NCI-H146 (cell line): ENCODE measurements at places on chromosomes 2 and 18.

DNA sequence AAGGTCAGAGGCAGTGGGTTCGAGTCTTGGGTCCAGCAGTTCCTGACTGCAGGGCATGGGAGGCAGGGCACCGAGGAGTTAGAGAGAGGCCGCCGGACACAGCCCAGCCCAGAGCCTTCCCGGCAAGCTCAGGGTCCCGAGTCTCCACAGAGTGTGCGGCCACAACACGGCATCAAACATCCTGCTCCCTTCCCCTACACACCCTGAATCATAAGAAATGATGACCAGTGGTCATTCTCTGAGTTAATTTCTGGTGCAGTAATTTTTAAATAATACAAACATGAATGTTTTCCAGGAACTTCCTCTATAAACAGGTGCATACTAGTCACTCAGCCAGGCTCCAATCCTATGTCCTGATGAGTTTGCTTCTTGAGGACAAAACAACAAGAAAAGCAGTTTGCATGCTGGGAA, 118.0 kb downstream of the PXDN start:
- DNase-seq = no peak

DNA sequence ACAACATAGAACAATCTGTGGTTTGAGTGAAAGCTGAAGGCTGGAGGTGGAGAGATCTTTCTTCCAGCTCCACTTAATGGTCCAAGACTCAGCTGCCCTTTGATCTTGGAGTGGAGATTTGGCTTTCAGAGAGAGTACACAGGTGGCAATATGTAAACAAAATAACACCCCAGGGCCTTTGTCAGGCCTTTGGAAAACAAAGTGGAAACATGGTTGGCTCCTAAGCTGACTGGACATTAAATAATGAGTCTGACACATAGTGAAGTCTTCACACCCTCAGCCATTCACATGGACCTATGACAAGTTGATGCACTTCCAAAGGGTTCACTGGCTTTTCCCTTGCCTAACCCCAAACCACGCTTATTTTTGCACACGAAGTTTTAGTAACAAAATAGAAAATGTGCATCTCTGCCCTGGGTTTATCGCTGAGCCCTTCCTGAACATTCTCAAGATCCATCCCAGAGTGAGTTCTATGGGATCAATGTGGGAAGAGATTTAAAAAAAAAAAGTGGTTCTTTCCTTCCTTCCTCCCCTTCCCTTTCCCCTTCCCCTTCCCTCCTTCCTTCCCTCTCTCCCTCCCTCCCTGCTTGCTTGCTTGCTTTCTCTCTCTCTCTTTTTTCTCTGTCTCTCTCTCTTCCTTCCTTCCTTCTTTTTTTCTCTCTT, 201.3 kb upstream of the NT5C1B start:
- DNase-seq = no peak

DNA sequence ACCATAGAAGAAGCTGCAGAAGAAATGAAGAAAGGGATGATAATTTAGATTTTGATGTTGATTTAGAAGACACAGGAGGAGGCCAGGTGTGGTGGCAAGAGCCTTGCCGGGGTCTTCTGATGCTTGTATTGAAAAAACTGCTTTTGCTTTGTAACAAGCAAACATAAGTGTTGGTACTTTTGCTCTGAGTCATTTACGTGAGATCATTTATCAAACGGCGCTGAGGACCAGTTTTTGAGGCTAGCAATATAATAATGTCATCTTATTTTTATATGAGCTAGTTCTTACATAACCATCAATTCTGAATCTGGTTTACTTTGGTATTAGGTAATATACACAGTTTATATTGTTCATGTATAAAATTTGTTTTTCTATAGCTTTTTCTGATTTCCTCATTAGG, 30.6 kb downstream of the SPTBN1 start:
- DNase-seq = no peak

DNA sequence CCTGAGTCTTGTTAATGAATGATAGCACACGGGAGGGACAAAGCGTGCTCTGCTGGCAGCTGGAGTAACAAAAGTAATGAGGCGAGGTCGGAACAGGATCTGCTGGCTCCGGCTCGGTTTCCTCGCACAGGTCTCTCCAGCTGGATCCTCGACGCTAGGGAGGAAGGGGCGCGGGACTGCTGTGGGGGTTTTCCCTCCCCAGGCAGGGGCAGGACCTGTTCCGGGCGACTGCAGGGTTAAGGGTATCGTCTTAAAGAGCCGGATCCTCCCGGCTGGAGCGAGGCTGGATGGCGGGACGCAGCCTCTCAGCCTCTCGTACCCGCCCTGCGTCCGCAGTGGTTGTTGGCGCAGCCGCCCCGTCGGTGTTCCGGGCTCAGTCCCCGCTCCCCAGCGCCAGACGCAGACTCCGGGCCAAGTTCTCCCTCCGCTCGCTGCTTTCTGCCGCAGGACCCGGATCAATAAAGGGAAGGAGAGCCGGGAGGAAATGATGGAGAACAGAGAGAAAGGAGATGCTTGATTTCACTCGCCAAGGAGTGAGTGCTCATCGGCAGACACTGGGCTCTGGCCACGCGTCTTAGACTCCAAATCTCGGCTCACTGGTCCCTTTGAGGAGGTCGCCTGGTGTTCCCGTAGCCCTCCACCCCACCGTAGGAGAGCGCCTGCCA, 1.1 kb upstream of the LIPG start:
- peak; percentile 90 for DNase-seq

- no peak for DNase-seq
These were observed 154.0 kb downstream of the LAMA1 start for GRCh38 chr18:6963452-6964097.

GRCh38 chr2:33411765-33412164, 64.7 kb upstream of the RASGRP3 start:
- peak; percentile 15 for DNase-seq

DNA sequence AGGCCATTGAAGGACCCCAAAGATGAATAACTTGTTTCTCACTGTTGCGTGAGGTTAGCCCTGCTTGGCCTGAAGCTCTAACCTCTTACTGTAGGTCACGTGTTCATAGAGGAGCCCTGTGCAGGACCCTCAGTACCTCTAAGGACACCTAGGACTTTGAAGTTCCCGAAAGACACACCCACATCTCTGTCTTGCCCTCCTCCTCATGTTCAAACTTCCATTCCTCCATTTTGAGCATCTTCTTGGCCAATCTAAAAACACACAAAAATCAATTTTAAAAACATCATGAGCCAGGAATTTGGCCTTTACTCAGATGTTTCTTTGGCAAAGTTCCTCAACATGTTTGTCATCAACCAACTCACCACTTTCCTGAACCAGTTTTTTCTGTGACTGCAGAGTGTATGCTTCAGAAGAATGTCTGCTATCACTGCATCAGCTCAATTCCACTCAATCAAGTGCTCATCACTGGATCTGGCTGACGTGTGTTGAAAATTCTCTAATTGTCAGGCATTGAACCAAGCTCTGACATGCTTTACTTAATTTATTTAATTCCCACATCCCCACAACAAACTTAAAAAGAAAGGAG, 101.6 kb downstream of the AP1S3 start:
- DNase-seq = no peak

GRCh38 chr2:241859436-241860183, 916 bp upstream of the PDCD1 start:
- no peak for DNase-seq

- DNase-seq = no peak
These were observed 1006.1 kb upstream of the CELF4 start for GRCh38 chr18:38571651-38572050.
